ENCODE measurements at places on chromosomes 6 and 20.

- no peak for DNase-seq
Measured at GRCh38 chr6:13384966-13385365, 56.6 kb upstream of the TBC1D7 start.

DNA sequence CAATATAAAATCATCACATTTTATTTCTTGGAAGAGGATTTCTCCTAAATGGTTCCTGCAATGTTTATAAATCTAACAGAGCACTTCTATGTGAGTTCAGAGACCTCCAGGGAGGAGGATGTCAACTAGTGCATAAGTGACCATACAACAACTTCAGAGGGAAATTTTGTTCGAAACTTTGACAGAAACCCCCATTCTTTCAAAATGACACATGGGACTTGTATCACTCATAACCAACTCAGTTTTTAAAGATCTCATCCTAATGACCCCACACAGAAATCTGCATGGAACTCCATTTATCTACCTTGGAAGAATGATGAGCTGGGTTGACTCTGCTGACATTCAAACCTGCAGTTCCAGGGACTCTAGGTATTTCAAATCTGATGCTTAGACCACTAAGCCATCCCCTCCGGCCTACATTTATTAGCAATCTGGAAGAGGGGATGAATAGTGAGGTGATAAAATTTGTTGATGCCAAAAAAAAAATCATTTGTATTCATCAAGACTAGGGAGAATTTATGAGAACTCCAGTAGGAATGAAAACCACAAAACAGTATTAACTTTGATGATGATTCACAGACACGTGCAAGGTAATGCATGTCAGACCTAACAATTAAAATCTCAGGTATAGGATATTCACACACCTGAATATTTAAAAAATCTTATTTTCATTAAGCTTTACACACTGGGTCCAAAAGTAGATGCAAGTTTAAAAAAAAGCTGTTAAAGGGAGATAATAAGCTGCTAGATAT lies 153.0 kb downstream of the REV3L start:
- DNase-seq = no peak

- no peak for DNase-seq
Measured at GRCh38 chr6:44444853-44445252, 57.3 kb downstream of the CDC5L start.

DNA sequence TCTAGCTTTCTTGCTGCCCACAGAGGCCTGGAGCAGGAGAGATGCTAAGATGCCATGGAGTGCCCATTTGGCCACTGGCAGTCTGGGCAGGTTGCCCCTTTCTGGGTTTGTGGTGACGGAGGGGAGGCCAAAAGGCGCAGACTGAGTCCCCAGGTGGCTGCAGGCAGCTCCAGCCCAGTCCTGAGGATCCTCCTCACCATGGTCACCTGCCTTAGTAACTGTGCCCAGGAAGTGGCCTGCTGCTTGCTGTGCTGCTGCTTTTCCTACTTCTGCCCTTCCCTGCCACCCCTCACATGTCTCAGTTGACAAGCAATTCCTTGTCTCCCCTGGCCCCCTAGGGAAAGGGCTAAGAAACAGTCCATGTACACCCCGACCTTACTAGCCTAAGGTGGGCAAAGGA lies 35.3 kb upstream of the KIFC1 start:
- DNase-seq = no peak

- DNase-seq = no peak
Measured at GRCh38 chr6:133989525-133989924, 36.5 kb downstream of the TBPL1 start.

DNA sequence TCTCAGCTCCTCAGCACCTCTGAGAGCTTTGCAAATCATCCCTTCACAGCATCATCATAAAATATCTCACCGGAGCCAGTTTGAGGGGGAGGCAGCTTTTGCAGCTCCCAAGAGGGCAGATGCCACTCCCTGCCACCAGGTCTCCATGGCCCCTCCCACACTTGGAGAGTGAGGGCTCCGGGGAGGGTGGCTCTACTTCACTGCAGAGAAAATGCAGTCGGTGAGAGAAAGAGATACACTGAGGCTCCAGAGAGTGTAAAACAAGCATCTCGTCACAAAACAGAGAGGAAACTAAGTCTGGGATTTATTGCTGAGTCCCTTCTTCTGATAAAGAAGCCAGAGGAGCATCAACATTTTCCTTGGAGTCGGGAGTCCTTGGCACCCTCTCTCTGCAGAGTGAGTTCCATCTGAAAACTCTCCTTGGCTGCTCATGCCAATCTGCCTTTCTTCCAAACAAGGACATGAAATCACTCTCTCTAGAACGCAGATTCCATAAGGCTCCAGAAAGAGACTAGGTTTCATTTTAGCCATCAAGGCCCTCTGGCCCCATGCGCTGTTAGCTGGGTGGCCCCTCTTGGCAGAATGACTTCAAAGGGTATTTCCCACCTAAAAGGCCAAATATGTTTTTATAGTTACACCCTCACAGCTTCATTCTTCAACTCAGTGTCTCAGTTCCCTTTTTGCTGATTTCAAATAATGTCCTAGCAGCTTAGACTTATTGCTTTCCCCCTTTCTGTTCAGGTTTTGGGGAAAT lies 70.6 kb upstream of the F13A1 start:
- DNase-seq = no peak

DNA sequence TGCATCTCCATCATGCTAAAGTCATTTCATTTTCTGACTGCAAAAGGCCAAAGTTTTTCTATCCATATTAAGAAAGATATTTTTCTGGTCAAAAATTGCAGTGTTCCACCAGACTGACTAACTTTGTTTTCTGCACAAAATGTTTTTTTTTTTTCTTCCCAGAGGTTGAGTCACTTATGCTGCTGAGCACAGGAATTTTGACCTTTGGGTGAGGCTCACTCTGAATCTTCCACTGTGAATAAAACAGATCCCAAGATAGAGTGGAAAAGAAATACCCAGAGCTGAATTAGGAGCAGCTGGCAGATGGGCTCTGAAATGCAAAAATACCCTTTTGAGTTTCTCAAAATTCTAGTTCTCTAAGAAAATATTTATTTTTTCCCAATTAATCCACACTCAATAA lies 996.8 kb downstream of the KIF16B start:
- no peak for DNase-seq

DNA sequence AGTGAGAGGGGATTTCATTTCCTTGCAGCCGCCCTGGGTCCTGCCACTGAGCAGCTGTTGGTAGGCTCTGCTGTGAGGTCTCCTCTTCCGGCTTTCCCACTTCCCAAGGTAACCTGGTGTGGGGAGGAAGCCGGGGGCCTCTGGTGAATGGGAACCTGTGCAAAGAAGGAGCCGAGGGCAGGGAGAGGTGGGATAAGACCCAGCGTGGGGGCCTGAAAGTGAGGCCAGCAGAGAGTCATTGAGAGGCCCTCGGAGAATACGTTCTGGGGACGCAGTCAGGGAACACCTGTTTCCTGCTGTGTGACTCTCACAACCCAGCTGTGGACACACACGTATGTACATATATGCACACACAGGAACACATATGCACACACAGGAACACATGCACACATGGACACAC lies 100.7 kb downstream of the CDH26 start:
- DNase-seq = no peak

DNA sequence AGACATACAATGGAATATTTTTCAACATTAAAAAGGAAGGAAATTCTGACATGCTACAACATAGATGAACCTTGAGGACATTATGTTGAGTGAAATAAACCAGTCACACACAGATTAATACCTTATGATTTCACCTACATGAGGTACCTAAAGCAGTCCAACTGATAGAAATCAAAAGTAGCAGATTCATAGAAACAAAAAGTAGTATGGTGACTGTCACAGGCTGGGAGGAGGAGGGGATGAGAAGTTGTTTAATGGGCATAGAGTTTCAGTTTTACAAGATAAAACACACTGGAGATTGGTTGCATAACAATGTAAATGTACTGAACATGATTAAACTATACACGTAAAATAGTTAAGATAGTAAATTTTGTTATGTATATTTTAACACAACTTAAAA lies 48.5 kb upstream of the OLIG3 start:
- DNase-seq = no peak

DNA sequence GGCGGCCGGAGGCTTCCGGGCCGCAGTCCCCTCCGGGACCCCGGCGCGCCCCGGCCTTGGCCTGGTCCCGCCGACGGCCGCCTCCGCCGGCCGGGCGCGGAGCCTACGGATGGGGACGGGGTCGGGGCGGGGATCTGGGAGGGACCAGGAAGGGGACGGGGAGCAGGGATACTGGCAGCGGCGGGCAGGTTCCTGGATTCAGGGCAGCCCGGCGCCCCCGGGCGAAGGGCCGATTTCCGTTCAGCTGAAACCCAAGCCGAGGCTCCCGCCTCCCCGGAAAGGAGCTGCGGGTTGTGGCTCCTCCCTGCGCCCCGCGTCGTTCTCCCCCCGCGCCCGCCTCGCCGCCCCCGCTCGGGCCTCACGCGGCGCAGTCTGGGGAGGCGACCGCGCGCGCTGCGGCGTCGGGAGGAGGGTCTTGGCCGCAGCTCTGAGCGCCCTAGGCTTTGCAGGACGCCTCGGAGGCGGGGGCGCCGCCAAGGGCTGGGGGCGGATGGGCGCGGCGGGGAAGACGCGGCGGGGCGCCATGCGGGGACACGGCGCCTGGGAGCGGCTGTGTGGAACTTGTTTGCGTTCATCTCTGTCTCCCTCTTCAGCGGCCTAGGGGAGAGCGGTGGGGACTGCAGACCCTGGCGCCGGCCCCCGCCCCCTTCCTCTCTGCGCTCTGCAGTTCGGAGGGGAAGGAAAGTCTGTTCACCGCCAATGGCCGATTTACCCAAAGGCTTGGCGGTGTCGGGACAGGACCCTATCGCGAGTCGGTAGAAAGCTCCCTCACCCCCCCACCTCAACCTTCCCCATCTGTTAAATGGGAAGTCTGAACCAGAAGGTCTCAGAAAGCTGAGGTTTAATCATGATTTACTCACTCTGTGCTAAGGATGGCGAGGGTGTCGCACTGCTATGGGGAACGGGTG lies 22.7 kb upstream of the TMEM181 start:
- DNase-seq = no peak

- no peak for DNase-seq
Measured at GRCh38 chr6:38651121-38651784, 11.5 kb upstream of the BTBD9 start.

DNA sequence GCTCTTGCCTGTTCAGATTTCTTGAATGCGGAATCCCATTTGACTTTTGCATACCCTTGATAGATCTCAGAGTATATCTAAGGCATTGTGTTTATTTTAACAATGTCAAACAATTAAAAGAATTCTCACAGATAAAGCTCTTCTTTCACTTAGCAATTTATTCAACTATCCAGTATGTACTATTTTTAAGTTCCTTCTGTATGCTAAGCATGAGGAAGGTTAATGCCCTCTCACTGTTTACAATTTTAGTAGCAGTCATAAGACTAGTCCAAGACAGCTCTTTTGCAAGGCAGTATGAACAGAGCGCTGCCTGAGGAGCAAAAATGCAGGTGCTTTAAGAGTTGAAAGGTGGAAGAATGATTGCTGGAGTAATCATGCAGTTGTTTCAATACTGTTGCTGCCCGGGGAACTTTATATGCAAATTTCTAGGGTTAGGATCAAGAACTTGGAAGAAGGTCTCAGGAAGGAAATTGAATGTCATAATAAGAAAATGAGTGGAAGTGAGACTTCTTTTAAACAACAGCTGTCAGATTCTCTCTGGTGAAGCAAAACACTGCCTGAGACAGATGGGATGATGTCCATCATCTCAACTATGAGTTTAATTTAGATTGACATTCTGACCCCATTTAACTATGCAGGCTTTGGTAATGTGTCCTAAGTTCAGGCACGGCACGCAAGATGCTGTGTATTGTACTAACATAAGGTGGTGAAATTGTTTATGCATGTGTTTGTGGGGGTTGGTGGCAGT lies 1303.5 kb upstream of the CITED2 start:
- DNase-seq = no peak

DNA sequence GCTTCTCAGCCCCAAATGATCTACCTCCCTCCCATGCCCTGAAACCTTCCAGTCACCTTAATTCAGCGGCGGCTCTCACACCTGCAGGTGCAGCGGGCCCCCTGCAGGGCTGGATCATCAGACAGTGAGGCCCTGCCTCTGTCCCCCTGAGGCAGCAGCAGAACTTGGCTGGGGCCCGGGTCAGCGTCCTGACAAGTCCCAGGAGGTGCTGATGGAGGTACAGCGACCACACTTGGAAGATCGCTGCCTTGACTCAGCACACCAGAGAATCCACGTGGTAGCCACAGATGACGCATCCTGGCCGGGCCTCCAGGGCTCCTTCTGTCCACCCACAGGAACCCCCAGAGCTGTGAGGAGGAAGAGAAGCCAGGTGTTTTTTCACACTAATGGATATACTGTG lies 116.4 kb upstream of the THBS2 start:
- DNase-seq = no peak

- no peak for DNase-seq
Measured at GRCh38 chr6:159540152-159540551, 152.9 kb downstream of the SOD2 start.

DNA sequence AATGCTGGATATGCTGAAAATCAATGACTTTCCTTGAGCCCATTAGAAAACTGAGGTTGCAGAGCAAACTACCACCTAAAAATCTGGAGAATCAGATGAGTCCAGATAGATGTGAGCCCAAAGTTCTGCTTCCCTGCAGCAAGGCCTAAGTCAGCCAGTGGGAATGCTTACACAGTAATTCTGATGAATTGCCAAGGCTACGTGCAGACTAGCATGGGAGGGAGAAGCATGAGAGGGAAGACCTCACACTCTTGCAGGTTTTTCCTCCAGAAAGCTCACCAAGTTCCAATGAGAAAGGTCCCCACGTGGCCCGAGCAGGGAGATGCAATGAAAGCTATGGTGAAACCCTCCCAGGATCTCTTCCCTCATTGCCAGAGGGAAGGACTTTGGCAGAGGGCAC lies 104.8 kb upstream of the SIRPA start:
- DNase-seq = no peak

DNA sequence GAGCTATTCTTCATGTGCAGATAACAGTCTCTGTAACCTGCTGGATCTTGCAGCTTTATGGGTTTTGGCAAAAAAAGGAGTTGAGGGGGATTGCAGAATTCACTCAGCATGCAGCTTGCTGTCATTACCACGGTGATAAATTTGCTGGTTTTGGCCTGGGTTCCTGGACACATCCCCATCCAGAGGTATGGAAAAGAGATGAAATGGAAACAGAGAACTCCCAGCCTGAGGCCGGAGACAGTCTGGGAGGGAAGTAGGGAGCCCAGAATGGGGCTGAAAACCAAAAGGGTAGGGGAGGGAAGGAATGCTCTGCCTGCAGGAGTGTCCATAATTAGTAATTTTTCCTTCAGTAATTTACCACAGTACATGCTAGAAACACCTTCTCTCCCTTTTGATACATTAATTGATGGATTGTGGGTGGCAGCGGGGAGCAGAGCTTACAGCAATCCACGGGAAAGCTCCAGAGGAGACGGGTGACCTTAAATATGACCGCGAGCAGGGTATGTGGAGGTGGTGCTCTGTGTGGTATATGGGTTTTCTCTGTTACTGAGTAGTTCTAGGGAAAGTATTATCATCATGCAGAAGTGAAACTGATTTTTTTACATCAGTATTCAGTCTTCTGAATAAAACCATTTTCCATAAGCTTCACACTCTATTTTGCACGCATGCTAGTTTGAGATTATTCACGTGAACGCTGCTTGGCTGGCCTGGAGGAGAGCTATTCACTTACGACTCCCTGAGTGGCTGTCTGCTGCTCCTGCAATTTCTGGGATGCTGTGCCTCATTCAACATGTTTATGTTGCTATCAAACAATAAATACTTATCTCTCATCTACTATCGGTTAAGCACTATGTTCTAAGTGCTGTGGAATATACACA lies 66.3 kb upstream of the KCNK16 start:
- DNase-seq = no peak

GRCh38 chr6:36913082-36913481 lies 27.3 kb downstream of the C6orf89 start:
- no peak for DNase-seq
